ENCODE measurements at places on chromosomes 1 and 21. TPM values are rescaled to one million over a fixed set of nuclear protein-coding genes. Genes with fewer than 3 reads are reported as not detected.

PCBP3 gene
- 0.75 TPM for total RNA-seq

AMY2A gene
- total RNA-seq, result not detected

LCE1C gene
- total RNA-seq, result not detected

B3GALT2 gene
- total RNA-seq, result not detected

PLPPR5 gene
- total RNA-seq, result not detected

ZMPSTE24 gene
- total RNA-seq, result 39.9 TPM

CCDC27 gene
- not detected for total RNA-seq

A3GALT2 gene
- total RNA-seq, result not detected

NTNG1 gene
- not detected for total RNA-seq

KRTAP10-12 gene
- not detected for total RNA-seq

DNA sequence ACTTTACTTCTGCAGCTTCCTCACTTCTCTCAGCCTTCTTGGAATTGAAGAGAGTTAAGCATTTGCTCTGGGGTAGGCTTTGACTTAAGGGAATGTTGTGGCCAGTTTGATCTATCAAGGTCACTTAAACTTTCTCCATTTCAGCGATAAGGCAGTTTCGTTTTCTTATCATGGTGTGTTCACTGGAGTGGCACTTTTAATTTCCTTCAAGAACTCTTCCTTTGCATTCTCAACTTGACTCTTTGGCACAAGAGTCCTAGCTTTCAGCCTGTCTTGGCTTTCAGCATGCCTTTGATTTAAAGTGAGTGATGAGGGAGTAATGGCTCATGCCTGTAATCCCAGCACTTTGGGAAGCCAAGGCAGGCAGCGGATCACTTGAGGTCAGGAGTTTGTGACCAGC is 38.7 kb downstream of the HS2ST1 start:
- DNase-seq, result no peak

DNA sequence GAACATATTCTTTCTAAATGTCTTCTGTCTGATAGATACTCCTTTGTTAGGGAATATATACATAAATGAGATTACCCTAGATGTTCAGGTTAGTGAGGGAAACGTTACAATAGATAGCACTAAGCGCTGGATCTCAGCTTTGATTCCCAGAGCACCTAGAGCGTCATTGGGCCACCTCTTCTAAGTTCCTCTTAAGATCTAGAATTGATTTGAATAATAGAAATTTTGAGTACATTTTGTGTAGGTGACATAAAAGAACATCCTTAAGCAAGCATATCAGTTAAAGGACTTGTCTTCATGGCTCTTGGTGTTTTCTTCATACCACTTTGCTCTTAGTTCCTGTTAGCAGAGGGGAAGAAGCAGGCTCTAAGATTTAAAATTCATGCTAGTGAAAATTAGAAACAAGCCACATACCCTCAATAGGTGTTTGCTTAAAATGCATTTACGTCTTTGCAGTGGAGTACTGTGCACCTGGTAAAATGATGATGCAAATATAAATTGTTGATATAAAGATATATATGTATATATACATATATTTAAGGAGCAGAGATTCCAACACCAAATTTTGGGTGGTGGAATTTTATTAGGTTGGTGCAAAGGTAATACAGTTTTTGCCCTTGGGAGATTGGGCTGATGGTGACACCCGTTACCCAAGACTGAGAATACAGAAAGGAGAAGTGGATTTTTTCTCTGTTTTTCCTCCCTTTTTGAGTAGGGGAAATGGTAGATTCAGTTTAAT is 47.1 kb downstream of the DYRK1A start:
- DNase-seq, result no peak

DNA sequence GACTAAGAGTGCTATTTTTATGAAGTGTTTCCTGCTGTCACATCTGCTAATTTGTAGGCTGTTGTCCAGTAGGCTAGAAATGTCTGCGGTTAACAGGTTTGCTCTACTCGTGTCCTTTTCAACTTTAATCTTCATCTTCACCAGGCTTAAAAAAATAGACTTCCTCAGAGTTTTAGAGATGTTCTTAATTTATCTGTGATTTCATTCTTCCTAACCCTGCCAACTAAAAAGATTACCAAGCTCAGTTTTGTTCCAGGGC is 66.8 kb downstream of the SASS6 start:
- DNase-seq, result no peak

DNA sequence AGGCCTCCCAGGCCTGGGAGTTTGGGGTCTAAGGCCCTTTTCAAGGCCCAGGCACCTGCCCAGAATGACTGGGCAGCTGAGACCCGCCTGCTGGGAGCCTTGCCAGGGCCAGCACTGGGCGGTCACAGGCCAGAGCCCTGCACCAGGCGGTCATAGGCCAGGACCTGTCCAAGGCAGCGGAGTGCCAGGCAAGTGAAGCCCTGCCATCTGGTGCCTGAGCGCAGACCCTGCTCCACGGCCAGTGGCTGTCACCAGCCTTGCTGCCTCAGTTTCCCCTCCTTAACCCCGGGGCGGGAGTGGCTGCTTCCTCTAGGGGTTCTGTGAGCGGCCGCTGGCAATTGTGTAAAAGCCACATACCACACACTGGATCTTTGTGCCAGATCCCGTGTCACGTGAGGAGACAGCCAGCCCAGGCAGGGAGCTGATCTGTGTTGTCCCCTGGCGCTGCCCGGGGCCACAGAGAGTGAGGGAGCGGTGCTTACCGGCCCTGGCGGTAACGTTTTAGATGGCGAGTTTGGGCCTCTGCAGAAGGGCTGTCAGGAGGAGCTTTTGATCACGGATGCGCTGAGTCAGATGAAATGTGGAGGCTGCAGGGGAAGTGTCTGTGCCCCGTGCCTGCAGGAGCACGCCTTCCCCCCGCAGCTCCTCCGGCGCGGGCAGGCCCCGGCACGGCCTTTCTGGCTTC is 4.6 kb downstream of the COL18A1 start:
- no peak for DNase-seq

DNA sequence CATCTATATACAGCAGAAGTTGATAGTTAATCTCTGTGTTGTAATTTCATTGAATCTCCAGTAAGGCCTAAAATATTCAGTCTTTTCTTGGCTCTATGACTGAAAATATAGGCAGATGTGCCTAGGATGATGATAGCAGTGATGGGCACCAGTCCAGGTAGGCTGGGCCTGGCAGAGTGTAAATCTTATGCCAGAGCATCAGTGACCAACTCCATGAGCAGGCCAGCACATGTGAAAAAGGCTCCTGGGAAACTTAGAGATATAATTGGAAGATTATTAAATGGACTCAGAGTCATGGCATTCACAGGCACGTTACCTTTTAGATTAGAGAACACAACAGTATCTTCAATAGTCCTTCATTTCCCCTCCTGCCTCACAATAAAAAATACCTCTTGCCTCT is 20.7 kb upstream of the CYYR1 start:
- no peak for DNase-seq

GRCh38 chr1:79044974-79045650 is 38.6 kb upstream of the ADGRL4 start:
- no peak for DNase-seq

All from Caco-2 (cell line).